ENCODE measurements at places on chromosomes 5 and 9.

DNA sequence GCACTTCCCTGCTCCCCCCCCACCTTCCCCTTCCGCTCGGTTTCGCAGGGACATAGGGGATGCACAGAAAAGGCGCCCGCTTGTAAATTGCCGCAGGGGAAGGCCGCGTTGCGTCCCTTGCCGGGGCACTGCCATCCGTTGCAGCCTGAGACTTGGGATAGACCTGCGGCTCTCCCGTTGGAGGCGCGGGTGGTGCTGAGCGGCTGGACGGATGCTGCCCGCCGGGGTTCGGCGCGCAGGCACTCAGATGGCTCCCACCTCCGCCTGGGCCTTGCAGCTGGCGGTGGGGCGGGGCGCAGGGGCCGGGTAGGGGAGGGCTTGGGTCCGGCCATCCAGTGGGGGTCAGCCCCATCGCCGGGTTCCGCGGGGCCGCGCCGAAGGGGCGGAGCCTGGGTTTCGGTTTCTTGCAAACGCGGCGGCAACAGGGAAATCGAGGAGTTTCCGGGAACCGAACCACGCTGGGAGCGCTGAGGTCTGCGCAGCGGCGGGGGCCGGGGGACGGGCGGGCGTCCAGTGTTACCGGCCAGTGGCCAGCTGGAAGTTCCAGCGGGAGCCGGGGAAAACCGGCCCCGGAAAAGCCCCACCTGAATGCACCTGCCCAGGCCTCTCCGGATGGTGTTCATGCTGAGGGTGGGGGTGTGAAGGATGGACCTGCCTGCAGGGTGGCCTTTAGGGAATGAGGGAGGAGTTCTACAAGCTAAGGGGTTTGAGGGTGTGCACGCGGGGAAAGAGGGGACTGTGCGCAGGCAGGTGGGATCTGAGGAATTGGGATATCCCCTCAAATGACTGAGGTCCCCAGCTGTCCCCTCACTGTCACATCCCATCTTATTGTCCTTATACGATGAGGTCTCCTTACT, 6.3 kb upstream of the IRF1 start:
- DNase-seq: peak; percentile 73

GRCh38 chr5:175652741-175653663, 4.9 kb upstream of the HRH2 start:
- peak; percentile 87 for DNase-seq

DNA sequence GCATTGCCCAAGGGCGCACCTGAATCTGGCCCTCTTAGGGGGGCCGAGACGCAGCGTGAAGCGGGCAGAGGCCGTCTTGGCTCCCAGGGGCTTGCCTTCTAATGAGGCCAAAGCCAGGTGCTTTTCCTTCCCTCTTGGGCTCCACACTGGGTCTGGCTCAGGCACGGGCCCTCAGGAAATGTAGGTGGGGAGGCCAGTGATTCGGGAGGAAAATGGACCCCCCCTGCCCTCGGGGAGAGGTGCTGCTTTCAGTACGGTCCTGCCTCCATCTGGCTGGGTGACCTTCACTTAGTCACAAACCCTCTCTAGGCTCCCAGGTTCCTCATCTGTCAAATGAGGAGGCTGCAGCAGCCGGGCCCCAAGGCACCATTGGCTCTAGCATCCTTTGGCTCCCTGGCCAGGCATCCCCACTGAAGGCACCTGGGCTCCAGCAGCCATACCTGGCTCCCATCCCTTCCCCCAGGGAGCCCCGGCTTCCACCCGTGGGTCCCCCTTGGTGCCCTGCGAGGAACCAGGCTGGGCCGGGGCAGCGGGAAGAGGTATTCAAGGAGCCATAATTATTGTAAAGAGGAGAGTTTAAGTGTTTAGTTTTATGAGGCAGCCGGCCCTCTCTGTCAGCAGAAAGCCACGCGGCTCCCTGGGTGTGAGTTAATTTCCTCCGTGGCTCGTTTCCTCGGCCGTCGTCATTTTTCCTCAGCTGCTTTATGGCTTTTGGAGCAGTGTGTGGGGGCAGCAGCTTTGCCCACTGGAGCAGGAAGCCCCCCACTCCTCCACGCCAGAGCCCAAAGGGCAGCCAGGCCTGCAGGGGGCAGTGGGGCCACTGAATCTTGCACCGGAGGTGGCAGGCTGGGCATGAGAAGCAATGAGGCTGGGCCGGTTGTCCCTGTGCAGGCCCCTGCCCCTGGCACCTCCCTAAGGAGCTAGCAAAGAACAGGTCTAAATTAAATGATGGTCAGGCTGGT, 24.9 kb upstream of the UNC5A start:
- DNase-seq: no peak

DNA sequence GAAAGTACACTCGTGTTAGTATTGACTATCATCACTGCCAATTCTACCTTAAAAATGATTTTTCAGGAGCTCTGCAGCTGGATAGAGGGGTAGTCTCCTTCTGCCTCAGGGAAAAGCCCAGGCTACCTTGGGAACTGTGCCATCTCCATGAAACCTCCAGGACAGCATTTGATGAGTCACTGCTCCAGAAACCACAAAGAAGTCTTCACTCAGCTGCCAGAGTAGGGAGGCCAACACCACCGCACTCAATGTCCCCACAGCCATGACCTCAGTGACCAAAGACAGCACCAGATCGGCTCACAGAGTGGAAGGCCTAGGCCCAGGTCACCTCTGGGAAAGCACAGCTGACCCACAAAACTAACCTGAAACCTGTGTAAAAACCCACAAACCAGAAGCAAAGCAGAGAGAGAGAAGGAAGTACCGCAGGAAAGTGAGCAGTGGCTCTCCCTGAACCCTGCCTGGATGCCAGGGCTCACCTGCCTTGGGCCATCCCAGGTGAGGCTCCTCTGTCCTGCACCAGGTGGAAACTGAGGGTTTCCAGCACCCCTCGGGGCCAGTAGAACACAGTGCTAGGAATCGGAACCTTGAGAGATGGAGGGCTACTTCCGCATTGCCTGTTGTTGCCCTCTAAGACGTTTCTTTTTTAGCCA, 30.0 kb downstream of the S1PR3 start:
- DNase-seq: no peak

GRCh38 chr5:100004969-100005368, 530.2 kb upstream of the FAM174A start:
- DNase-seq: no peak

DNA sequence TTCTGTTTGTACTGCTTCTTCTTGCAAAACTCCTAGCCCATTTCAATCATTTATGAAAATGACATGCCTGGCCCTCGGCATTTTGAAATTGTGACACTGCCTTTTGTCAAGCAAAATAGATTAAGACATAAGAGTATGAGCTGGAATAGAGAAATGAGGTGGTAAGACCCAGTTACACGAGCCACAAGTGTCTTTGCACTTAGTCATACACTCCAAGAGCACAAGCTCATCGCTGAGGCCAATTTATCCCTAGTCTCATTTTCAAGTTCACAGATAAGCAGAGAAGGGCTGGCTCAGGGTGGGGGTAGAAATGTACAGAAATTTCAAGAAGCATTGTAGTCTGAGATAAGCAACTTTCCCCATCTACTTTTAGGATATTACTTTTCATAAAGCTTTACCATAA, 40.6 kb upstream of the MAP1B start:
- no peak for DNase-seq

DNA sequence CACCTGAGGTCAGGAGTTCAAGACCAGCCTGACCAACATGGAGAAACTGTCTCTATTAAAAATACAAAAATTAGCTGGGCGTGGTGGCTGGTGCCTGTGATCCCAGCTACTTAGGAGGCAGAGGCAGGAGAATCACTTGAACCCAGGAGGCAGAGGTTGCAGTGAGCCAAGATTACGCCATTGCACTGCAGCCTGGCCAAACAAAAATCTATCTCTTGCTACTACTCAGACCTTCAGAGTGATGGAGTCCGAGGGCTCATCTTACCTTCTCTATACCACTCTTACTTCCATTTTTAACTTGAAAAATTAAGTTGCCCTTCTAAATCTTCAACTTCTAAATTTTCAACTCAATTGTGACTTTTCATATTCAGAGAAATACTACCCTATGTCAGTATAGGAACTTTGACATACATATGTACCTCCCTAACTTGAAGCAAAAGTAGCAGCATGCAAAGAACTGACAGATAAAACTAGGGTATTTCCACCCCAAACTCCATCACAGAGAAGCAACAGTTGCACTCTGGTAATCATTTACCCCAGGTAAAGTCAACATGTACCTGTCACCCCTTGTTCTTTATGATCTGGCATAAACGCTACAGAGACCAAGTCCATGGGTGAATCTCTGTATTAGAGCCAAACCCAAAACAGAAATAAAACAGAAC, 11.4 kb downstream of the ZFAND5 start:
- DNase-seq: no peak

DNA sequence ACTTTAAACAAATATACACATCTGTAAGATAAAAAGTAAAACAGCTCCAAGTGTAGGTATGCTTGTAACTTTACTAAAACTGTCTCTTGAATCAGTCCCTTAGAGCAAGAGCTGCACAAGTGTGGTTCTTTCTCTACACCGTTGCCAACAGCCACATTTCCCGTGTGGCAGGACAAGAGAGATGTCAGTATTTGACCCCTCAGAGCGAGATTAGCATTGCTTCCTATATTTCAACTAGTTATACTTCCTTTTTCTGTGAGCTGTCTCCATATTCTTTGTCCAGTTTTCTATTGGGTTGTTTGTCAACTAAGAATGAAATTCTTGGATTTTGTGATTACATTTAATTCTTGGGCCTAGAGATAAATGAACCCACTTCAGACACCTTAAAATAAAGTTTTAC, 8.0 kb downstream of the PLIN2 start:
- DNase-seq: no peak

- no peak for DNase-seq
Measured at GRCh38 chr9:118009614-118010013, 305.4 kb downstream of the TLR4 start.

- no peak for DNase-seq
Measured at GRCh38 chr5:101271416-101271815, 368.3 kb upstream of the ST8SIA4 start.

- DNase-seq: peak; percentile 48
Measured at GRCh38 chr5:140821375-140822280, at the start of gene PCDHA5. Gene PCDHA5 (plus strand): TSS chr5:140821613.

GRCh38 chr9:25648116-25648515, 30.1 kb downstream of the TUSC1 start:
- no peak for DNase-seq

GRCh38 chr9:125966959-125967711, 220.0 kb downstream of the PBX3 start:
- no peak for DNase-seq

DNA sequence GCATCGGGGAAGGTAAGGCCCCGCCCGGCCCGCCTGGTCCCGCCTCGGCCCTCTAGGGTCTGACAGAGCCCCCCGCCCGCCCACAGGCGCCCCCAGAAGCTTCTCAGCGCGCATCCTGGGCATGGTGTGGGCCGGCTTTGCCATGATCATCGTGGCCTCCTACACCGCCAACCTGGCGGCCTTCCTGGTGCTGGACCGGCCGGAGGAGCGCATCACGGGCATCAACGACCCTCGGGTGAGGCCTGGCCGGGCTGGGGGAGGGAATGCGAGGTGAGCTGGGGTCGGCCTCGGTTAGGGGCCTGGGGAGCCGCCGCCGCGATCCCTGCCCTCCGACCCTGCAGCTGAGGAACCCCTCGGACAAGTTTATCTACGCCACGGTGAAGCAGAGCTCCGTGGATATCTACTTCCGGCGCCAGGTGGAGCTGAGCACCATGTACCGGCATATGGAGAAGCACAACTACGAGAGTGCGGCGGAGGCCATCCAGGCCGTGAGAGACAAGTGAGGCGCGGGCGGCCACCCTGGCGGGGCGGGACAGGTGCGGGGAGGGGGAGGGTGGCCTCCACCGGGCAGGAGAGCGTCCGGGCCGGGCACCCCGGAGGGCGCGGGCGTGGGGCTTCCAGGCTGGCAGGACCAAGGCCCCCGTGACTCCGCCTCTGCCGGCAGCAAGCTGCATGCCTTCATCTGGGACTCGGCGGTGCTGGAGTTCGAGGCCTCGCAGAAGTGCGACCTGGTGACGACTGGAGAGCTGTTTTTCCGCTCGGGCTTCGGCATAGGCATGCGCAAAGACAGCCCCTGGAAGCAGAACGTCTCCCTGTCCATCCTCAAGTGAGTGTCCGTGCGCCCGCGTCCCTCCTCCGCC, 7.1 kb downstream of the LRRC26 start:
- no peak for DNase-seq

- DNase-seq: no peak
Measured at GRCh38 chr9:133120501-133121197, 391 bp downstream of the RALGDS start.

- no peak for DNase-seq
Measured at GRCh38 chr5:102922111-102922720, 167.1 kb downstream of the PAM start.

DNA sequence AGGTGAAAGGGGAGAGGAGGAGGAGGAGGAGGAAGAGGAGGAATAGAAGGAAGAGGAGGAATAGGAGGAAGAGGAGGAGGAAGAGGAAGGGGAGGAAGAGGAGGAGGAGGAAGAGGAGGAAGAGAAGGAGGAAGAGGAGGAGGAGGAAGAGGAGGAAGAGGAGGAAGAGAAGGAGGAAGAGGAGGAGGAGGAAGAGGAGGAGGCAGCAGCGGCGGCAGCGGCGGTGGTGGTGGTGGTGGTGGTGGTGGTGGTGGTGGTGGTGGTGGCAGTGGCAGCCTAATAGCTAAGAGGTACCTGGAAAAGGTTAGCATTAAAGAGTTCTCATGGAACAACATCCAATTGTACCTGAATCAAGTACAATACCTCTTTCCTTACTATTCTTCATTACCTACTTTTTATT, 32.5 kb downstream of the UBAP2 start:
- DNase-seq: no peak

DNA sequence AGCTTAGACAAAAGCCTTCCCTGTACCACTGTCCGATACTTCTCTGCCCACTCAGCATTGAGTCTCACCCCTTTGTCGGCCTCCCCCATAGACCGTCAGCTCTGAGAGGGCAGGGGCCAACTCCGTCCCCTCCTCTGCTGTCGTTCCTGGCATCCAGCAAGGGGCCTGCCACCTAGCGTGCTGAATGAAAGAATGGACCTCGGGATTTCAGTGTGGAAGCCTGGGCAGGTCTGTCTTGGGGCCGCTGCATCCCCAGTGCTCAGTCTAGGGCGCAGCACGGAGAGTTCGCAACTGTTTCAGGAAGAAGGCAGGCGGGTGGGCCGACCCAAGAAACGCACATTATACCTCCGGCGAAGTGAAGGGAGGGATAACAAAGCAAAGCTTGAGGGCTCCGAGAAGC, 1.5 kb upstream of the TOR1B start:
- DNase-seq: no peak

DNA sequence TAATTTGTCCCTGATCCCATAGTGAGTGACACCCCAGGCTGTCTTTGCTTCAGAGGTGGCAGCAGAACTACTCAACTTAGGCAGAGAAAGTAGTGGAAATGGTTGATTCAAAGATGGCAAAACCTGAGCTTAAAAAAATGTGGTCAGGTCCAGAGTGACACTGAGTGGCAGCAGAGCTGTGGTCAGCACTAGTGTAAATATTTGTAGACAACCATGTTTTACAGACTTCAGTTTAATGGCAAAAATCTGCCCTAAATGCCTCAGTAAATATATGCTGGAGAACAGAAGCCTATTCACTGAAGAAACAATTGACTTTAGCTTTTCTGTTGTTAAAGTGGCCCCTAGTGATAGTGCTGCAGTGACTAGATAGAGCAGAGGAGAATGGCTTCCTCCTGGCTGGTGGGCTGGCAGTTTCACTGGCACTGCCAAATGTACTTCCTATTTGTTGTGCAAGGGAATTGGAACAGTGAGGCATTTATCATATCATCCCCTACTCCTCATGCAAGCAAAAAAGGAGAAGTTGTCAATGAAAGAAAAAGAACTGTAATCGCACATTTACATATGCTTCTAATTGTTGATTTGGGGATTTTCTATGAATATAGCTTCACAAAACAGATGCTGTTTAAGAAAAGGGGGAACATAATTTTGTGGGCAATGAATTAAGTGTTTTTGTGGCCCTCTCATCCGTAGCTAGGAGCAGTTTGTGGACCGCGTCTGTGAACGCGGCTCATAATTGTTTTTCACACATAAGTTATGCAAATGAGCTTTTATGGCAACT, 12.0 kb downstream of the PBX3 start:
- DNase-seq: no peak
